ENCODE measurements at places on chromosomes 5 and 9.

GRCh38 chr9:115138151-115138550 is 20.2 kb upstream of the TNC start:
- DNase-seq = no peak

GRCh38 chr5:143843461-143843860 is 31.5 kb downstream of the HMHB1 start:
- DNase-seq = no peak

DNA sequence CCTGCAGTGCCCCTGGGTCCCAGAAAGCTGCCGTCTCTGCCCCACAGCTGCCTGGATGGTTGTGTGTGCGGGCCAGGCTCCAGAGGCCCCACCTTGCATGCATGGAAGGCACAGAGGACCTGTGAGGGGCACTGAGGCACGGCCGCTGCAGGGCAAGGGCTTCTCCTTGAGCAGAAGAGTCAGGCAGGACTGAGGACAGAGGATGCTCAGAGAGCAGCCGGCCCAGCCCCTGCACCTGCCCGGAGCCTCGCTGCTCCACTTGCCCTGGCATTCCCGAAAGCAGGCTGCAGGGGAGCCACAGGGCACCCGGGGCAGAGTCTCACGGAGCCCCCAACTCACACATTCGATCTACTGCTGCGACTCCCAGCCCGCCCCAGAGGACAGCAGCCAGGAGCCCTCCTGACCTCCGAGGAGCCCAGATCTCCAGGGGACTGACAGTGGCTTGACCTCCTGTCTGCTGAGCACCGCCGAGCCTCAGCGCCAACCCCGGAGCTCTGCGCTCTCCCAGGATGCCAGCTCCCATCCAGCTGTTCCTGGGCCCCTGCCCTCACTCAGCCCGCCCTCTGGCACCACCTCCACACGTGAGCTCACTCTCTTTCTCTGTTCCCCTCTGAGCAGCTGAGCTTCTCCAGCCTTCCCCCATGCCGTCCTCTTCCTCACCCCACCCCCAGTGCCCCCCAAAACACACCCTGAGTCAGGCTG is 95.0 kb downstream of the KCNT1 start:
- no peak for DNase-seq

DNA sequence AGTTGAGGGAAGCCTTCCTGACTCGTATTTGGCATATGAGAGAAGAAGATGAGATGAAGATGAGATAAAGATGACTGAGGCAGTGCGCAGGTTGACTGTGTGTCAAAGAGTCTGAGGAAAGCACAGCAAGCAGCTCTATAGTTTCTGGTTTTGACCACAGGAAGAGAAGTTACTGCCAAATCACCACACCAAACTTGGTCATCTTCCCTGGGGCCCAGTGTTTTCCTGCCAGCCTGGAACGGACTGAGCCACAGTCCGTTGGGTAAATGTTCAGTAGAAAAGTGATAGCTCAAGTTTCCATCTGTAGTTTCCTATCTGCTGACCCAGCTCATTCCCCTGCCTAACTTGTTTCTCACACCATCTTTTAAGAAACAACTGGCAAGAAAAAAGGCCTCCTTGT is 80.7 kb upstream of the ADAMTS19 start:
- DNase-seq = no peak

DNA sequence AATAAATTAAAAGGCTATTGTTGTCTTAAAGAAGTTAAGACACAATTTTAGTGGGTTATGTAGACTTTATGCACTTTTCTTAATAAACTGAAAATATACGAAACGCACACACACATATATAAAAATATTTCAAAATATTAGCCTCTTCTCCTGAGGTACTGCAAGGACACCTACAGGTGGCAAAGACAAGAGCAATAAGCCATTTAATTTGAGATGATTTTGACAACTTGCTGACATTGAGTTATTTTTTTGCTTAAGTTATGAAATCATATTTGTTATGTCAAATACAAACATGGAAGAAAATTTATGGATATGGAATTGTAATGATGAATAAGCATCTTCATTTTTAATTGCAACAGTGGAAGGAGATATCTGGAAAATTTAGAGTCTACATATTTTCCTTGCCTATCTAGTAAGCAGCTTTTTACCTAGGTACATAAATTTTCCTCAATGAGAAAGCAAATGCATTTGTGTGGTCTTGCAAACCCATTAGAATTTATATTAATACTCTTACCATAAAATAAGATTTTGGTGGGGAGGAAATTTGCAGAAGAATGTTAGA is 301.6 kb downstream of the ISL1 start:
- DNase-seq = no peak

DNA sequence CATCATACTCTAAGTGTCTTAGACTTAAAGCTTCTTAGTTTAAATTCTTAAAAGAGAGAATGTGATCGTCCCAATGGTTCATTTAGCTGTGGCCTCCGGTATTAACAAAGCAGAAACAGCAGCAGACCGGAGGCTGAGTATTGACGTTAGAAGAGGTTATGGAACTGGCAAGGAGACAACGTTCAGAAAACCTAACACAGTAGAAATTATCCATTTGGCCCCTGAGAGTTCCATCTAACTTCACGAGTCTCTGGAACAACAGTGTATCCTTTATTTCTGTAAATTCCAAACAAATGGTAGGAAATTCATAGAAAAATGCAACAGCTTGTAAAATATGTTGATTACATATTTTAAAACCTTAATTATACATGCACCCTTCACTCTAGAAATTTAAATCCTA is 107.3 kb upstream of the PTGER4 start:
- DNase-seq = no peak

DNA sequence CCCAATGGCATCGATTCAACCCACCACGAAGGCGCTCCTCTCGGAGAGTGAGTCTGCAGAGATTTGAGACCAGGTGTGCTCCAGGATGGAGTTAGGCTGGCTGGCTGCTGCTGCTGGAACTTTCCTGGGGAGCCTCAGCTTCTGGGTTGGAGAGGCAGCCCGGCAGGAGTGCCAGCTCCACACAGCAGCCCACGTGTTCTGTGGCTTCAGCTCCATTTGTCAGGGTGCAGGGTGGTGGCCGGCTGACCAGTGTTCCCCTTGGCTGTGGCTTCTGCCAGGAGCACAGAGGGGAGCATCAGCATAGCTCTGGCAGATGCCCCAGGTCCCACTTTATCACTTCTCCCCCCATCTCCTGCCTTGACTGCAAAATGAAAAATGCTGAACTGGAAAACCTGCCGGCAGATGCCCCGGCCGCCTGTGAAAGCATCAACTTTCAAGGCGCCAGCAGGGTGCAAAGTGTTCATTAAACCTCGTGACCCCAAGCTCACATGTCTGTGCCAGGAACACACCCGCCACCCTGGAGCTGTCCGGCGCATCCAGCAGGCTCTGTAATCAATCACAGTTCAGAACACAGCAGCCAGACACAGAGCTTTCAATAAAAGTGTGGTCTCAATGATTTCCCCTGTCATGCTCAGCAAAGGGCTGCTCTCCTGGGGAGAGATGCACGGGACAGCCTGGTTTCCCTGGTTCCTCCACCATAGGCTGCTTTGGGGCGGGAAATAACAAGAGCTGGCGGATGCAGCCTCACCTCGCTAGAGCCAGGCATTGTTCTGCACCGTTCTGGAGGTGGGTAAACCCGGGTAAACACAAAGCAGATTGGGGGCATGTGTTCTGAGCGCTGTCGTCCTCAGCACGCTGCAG is 53.2 kb downstream of the TRIP13 start:
- DNase-seq = no peak

DNA sequence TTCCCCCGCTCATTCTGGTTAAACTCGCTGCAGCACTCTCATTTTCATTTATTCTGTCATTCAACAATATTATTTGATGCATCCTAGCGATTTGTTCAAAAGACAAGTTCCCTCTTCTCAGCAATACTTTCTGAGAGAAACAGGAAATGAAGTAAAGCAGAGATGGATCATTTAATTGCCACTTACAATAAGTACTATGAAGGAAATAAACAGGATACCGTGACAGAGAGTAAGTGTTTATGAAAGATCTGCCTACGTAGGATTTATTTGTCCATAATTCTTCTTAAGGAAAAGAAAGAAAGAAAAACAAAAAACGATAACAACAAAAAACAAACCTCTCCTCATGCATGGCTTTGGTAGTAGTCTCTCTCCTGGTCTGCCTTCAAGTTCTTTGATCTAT is 406.8 kb upstream of the ZNF608 start:
- no peak for DNase-seq

- DNase-seq = no peak
These were observed 411.0 kb downstream of the MED10 start for GRCh38 chr5:5967373-5967772.

DNA sequence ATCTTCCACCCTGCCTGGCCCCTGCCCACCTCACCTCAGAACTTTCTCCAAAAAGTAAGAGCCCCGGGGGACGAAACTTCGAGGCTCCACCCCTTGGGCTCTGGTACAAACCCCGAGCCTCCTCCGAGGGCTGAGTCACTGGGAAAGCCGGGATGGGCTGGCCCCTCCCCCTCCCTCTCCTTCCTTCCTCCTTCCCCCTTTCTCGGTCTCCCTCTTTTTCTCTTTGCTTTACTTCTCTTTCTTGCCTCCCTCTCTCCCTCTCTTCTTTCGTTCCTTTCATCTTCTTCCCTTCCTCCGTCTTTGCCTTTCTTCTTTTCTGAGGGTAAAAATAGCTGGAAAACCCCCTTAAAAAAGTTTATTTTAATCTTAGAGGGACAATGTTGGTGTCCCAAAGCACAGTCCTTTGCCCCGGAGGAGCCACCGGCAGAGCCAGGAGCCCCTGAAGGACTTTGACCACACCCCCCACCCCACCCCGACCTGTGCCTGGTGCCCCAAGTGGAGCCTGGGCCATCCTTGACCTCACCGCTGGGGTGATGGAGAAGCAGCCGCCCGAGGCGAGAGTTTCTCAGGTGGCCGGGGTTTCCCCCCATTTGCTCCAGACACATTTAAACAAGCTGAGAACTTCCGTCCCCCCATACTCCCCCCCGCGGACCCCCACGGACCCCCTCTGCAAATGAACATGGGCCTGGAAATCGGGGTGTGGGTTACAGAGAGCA is 5.7 kb upstream of the NOTCH1 start:
- DNase-seq = no peak

- DNase-seq = no peak
These were observed 694 bp downstream of the RMI1 start for GRCh38 chr9:83981126-83981871.

- no peak for DNase-seq
These were observed 5.0 kb downstream of the PAEP start for GRCh38 chr9:135566552-135566951.

- no peak for DNase-seq
These were observed 2287.4 kb upstream of the WWC1 start for GRCh38 chr5:166004006-166004405.

- no peak for DNase-seq
These were observed 79.0 kb downstream of the AK8 start for GRCh38 chr9:132798817-132799790.

- DNase-seq = no peak
These were observed 64.7 kb downstream of the RXRA start for GRCh38 chr9:134390947-134391318.

DNA sequence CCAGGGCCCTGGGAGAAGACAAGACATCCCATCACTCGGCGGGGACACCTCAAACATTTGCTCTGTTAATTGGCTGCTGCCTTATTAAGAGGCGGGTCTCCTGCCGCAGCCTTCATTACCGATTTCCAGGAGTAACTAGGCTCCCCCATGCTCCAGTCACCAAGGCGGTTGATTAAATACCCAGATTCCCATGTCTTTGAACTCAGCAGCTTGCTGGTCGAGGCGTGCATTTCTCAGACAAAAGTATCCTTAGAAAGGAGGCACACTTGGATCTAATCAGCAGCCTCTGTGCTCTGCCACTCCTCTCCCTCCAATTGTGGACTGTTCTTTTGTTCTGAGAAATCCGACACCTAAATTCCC is 228.8 kb downstream of the FSTL4 start:
- no peak for DNase-seq

GRCh38 chr9:108162664-108163063 is 673.1 kb upstream of the KLF4 start:
- DNase-seq = no peak

- no peak for DNase-seq
These were observed 13.0 kb upstream of the NR5A1 start for GRCh38 chr9:124520206-124520596.

DNA sequence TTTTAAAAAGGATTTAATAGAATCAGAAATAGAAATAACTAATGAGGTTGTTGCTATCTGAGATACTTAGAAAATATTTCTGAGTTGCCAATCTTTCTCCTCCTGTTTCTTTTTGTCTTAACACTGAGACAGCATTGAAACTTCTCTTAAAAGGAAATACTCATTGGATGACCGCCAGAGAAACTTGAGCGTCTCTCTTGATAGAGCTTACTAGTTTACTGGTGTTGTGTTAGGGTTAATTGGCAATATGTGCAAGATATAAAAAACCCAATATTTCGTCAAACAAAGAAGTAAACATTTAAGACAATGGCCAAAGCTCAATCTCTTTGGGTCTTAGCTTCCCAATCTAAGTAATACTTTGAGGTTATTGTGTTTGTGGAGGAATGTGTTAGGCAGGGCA is 176.4 kb upstream of the CHD1 start:
- no peak for DNase-seq

GRCh38 chr5:72107131-72107900 is at the start of gene MAP1B:
Gene MAP1B, plus strand, starts transcription at chr5:72107475. Its CDS starts 57 bp downstream, at chr5:72107532.
- DNase-seq = no peak

DNA sequence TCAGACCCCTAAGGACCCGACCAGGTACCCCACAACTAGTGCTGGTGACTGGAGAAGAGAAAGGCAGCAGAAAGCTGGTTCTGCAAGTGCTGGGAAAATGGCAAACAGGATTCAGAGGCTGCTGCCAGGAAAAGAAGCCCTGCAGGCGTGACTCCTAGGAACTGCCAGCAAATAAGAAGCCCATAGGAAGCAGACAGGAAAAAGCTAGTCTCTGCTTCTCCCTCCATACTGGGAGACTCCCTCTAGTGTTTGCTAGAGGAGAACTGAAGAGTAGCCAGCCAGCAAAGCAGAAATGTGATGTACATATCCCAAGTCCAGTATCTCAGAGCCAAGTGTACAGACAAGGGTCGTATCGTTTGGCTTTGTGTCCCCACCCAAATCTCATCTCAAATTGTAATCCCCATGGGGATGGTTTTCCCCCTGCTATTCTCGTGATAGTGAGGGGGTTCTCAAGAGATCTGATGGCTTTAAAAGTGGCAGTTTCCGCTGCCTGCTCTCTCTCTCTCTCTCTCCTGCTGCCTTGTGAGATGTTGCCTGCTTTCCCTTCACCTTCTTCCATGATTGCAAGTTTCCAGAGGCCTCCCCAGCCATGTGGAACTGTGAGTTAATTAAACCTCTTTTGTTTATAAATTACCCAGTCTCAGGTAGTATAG is 38.1 kb upstream of the TUSC1 start:
- no peak for DNase-seq

- DNase-seq = no peak
These were observed 91.4 kb upstream of the RANBP6 start for GRCh38 chr9:6106711-6107339.

GRCh38 chr5:98786191-98786853 is 12.9 kb downstream of the RGMB start:
- DNase-seq = no peak

GRCh38 chr9:137058521-137059234 is 4.8 kb upstream of the ENTPD2 start:
- no peak for DNase-seq

GRCh38 chr5:157342822-157343402 is 77.0 kb downstream of the CYFIP2 start:
- DNase-seq = no peak

Measured in activated naive CD4-positive, alpha-beta T cell (primary cell).